Anterior cingulate cortex (tissue), 58 donors: ENCODE measurements at places on chromosomes 1 and 21.

DNA sequence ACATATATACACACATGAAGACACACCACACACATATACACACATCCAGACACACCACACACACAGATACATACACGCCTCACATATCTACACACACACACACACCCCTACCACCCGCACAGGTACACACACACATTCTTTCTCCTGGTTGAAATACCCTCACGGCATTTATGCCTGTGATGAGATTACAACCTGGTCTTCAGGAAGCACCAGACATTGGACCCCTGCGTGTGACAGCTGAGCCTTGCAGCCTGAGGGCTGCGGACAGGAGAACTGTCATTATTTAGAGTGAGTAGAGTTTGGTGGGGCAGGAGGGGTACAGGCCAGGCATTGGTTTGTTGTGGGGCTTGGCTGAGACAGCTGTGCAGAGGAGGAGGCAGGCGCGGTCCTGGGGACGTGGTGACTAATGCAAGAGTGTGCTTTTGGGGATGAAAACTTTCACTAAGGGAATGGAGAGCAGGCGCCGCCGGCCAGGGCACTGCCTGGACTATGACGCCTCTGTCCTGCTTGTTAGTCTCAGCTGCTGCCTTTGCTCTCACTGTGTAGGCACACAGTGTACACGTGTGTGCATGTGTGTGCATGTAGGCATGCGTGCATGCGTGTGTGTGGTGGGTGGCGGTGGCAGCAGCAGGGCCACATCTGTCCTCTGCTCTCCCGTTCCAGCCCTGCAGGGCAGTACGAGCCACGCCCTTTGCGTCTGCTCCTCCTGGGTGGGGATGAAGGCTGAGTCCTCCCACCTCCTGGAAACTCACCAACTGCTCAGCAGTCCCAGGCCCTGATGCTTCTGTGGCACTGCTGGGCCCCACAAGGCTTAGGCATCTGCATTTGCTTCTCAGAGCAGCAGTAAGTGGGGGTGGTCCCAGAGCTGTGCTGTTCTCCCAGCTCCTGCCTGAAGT lies 57.6 kb downstream of the SPSB1 start:
- no peak for DNase-seq

GRCh38 chr1:236888126-236888525 lies 93.0 kb downstream of the MTR start:
- DNase-seq: no peak

GRCh38 chr1:18899363-18900049 lies 2.8 kb downstream of the ALDH4A1 start:
- no peak for DNase-seq

- DNase-seq: no peak
Measured at GRCh38 chr1:216057063-216057462, 366.2 kb downstream of the USH2A start.

DNA sequence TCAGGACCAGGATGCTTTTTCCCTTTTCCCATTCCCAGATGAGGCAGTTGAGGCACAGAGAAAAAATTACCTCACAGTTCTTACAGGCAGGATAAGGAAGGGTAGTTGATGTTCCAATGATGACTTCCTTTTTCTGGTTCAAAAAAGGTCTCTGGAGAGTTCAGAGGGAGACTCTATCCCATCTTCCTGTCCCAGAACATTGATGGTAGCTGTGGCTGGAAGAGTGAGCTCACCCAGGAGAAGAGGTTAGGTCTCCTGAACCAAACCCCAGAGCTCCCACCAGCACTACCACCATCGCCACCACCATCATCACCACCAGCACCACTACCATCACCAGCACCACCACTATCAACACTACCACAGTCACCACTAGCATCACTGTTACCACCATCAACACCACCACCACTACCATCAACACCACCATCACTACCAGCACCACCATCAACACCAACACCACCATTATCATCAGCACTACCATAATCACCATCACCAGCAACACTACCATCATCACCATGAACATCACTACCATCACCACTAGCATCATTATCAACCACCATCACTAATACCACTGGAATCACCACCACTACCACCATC lies 105.5 kb upstream of the RUNX3 start:
- DNase-seq: no peak

DNA sequence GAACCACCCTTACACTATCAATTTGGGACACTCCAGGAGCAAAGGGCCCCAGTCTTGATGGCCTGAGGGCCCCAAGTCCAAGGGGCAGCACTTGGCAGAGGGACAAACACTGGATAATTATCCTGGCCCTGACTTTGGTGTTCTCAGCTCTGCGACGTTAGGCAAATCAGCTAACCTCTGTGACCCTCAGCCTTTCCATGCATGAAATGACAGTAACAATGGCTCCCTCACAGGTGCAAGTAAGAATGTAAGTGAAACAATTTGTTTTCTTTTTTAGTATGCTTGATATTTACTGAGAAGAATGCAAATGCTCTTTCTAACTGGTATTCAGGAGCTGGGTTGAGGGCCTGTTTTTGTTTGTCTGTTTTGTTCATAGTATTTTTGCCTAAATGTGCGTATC lies 61.6 kb upstream of the PRDX6 start:
- no peak for DNase-seq

- DNase-seq: no peak
Measured at GRCh38 chr1:51989582-51990477, 670 bp downstream of the RAB3B start.

DNA sequence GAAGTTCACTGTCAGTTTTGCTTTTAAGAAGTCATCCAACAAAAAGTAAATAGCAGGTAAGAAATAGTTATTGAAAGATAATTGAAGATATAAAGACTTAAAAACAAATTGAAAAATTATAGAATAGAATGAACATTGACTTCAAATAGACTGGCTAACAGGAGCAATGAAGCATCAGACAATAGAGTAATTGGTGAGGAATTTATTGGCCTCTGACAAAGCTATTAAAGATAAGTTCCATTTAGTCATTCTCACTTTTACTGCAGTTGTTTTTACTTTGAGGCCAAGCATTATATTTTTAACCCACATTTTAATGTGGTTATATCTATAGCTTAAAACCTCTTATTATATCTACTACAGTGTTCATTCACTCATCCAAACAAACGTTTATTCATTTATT lies 228.8 kb upstream of the ADGRL2 start:
- DNase-seq: no peak

DNA sequence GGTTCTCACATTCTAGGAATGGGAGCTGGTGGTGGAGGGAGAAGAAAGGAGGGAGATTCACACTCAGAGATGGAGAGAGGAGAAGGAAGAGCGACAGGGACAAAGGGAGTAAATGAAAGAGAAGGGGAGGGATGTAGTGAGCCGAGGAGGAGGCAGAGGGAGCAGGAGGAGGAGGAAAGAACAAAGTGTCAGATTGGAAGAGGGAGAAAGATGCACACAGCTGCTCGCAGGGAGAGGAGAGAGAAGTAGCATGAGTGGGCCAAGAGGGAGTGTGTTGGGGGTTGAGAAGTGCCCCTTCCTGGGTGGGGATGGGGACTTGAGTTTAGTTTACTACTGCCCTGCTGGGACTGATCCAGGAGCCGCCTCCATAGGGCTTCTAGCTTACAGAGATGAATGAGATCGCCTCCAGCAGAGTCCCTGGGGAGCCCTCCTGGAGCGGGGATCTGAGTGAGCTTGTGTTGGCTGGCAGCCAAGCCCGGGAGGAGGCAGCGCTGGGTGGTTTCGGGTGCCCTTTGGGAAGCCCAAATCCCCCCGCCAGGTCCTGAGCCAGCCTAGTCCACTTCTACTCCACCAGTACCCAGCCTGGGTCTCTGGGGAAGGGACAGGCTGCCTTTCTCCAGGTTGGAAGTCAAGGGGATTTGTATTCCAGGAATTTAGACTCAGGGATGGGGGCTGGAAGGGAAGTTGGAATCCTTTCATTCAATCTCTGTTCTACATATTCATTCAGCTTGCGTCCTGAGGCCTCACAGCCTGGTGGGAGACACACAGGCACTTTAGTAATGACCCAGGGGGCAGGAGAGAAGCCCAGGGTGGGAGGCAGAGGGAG lies 20.9 kb downstream of the PTPRU start:
- no peak for DNase-seq

- no peak for DNase-seq
Measured at GRCh38 chr1:239098400-239099037, 287.8 kb upstream of the CHRM3 start.

- DNase-seq: peak; percentile 79
Measured at GRCh38 chr21:45820171-45821091, 161.1 kb upstream of the COL6A1 start.

GRCh38 chr1:111140680-111140967 lies 601 bp downstream of the CEPT1 start:
- no peak for DNase-seq

- DNase-seq: peak; percentile 51
Measured at GRCh38 chr1:220527908-220528678, at the start of gene MARK1. MARK1 (plus strand) TSS chr1:220528136; CDS start chr1:220528823, 687 bp downstream.

DNA sequence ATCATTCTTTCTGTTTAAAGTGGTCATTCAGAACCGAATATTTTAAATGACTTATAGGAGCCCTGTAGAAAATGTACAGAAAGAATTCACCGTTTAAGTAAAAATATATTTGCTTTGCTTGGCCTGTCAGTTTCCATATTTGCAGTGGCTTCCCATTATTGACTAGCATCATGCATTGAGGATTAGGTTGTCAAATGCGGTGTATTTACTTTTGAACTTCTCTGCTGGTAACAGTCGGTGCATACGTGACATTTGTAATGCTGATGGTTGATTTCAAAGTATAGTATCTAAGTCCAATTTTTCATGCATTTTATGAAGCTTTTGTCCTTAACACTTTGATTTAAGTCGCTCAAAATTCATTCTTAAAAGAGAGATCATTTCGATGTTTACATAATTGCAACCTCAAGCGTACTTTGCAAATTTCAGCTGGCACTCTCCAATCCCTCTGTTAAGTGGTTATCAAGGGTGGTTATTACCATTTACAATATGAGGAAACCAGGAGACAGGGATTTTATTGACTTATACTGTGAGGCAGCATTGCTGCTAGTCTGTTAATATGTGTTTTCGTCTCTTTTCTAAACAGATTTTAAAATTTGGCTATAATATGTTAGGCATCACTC lies 201.6 kb downstream of the SDCCAG8 start:
- no peak for DNase-seq

DNA sequence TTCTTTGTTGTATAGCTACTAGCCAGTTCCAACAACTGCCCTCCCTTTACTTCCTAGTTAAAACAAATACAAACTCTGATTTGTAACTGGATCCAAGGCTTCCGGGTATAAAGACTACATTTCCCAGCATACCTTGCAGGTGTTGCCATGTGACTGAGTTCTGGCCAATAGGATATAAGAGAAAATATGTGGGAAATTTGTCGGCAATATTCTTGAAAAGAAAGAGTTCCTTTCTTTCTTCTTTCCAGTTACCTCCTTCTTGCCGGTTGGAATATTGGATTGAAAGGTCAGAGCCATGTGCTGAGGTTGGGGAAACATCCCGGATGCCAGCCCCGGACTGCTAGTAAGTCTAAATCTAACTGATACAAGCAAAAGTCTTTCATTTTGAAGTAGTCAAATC lies 23.0 kb upstream of the ZBTB40 start:
- DNase-seq: no peak

- DNase-seq: no peak
Measured at GRCh38 chr1:22917989-22918388, 54.7 kb downstream of the LACTBL1 start.

DNA sequence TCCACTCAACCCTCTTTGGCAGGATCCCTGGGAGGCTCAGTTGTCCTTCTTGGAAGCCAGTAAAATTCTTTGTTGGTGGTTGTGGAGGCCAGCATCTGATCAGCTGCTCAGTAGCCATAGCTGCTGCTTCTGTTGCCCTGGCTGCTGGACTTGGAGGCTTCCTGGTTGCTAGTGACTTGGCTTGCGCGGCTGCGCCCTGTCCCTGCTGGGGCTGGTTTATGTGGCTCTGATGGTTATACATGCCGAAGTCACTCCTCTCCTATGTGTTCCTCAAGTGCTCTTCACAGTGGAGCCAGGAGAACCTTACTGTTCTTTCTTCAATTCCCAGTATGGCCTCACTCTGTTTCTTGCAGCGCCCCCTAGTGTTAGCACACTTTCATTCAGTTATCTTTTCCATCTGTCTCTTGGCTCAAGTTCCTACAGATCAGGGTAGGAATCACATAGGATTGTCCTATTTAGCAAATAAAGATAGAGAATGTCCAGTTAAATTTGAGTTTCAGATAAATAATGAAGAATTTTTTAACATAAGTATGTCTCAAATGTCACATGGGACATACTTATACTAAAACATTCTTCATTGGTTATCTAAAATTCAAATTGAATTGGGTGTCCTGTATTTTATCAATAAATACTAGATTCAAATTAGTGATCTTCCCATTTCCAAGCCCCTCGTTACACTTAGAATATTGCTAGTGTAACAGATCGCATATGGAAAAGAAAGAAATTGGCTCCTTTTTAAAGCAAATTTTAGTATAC lies 176.5 kb downstream of the TGFB2 start:
- DNase-seq: no peak

GRCh38 chr1:220691053-220691684 lies 1.0 kb downstream of the C1orf115 start:
- no peak for DNase-seq

- no peak for DNase-seq
Measured at GRCh38 chr1:24535021-24535424, 20.9 kb upstream of the NCMAP start.

- no peak for DNase-seq
Measured at GRCh38 chr1:199082778-199083389, 444.0 kb downstream of the PTPRC start.

- DNase-seq: no peak
Measured at GRCh38 chr1:7222695-7223015, 437.4 kb downstream of the CAMTA1 start.

- no peak for DNase-seq
Measured at GRCh38 chr1:75986478-75986877, 54.3 kb upstream of the ASB17 start.
